ENCODE measurements at places on chromosomes 11 and 22.
A peak's percentile ranks its signal among the peaks of the same experiment; 100 is the strongest.

DNA sequence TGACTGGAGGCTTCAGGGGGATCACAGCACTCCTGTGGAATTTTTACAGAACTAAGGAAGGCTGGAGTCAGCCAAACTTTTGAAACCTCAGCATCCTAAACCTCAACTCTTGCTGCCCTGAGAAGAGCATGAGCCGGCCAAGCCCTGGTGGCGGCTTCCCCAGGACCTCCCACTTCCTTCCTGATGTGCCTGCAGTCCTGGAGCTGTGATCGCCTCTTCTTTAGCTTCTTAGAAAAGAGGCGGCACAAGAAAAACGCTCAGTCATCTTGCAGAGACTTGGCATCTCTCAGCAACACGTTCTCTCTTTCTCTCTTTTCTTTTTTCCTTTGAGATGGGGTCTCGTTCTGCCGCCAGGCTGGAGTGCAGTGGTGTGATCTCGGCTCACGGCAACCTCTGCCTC lies 40.4 kb upstream of the AMPD3 start:
- H3K4me3 ChIP-seq, result no peak overlapping the region
- DNase-seq, result no peak
- H3K27me3 ChIP-seq, result no peaks in the 10 kb centered on the region

DNA sequence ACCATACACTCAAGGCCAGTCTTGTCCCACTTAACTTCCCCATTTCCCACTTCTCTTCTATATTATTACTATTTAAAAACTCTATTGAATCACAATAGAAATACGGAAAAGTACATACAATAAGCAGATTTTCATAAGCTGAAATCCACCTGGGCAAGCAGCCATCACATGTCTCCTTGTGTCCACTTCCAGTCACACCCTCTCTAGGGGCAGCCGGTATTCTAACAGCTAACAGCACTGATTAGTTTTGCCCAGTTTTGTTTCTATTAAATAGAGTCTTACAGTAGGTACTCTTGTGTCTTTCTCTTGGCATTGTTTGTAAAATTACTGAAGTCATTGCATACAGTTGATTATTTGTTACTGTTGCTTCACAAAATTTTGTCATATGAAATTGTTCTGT lies 37.8 kb downstream of the PPP6R3 start:
- no peak overlapping the region for H3K4me3 ChIP-seq
- no peak for DNase-seq
- no peaks in the 10 kb centered on the region for H3K36me3 ChIP-seq
- H3K27ac ChIP-seq, result no peak overlapping the region
- H3K4me1 ChIP-seq, result peaks cover 50% of the 10 kb centered on the region

DNA sequence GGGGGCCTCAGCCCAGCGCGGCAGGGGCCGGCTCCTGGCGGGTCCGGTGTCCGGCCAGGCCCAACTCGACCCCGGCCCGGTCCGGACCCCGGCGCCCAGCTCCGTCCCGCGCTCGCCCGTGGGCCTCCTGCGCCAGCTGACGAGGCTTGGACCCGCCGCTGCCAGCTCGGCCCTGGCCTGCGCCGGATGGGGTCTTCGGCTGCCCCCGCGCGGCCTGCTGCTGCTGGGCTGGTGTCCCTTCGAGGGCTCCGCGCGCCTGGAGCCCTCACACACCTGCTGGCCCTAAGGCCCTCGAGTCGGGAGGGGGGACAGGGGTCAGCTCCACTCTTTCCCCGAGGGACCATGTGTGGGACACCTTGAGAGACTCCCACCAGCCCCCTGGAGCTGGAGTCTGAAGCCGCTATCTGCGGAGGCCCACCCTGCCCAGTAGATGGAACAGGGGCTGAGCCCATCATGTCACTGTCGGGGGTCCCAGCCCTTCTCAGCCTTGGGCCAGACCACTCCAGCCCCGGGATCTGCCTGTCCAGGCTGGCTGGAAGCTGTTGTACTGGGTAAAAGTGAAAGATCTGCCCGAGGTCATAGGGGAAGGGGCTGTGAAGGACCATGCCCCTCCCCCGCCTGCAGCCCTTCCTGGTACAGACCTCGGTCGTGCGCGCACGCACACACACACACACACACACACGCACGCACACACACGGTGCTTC lies 768 bp upstream of the CDKN1C start:
- DNase-seq, result no peak
- peak overlapping the region; percentile 58 for H3K27ac ChIP-seq
- H3K4me1 ChIP-seq, result peaks cover 8% of the 10 kb centered on the region
- H3K36me3 ChIP-seq, result no peaks in the 10 kb centered on the region

DNA sequence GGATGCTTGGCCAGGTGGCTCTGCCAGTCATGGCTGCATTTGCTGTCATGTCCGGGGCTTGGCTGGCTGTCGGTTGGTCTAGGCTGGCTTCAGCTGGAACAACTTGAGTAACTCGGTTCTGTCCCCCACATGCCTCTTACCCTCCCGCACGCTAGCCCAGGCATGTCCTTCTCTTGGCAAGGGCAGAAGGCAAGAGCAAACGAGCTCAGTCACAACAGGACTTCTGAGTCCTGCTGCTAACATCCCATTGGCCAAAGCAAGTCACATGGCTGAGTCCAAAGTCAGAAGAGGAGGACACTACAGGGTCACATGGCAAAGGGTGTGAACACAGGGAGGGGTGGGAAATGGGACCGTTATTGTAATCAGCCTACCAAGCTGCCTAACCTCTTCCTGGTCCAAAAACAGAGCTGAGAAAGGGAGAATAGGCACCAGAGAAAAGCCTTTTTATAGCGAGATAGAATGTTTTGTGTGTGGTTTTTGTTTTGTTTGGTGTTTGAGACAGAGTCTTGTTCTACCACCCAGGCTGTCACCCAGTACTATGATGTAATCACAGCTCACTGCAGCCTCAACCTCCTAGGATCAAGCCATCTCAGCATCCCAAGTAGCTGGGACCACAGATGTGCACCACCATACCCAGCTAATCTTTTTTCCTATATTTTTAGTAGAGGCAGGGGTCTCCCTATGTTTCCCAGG lies 81.9 kb downstream of the MN1 start:
- H3K36me3 ChIP-seq, result no peaks in the 10 kb centered on the region
- no peaks in the 10 kb centered on the region for H3K4me1 ChIP-seq
- no peaks in the 10 kb centered on the region for H3K27me3 ChIP-seq
- H3K4me3 ChIP-seq, result no peak overlapping the region

- no peak overlapping the region for H3K4me3 ChIP-seq
- no peak for DNase-seq
- no peaks in the 10 kb centered on the region for H3K4me1 ChIP-seq
Measured at GRCh38 chr11:102879801-102880200, 5.0 kb upstream of the MMP12 start.

- no peak overlapping the region for H3K4me3 ChIP-seq
- DNase-seq, result no peak
- no peaks in the 10 kb centered on the region for H3K36me3 ChIP-seq
- no peaks in the 10 kb centered on the region for H3K4me1 ChIP-seq
- H3K27ac ChIP-seq, result no peak overlapping the region
- H3K27me3 ChIP-seq, result no peaks in the 10 kb centered on the region
Measured at GRCh38 chr11:132445859-132446291, 1075.5 kb downstream of the NTM start.

GRCh38 chr11:44595964-44596381 lies 30.5 kb downstream of the CD82 start:
- DNase-seq, result no peak
- H3K36me3 ChIP-seq, result no peaks in the 10 kb centered on the region
- peak overlapping the region; percentile 65 for H3K27ac ChIP-seq
- no peaks in the 10 kb centered on the region for H3K27me3 ChIP-seq

DNA sequence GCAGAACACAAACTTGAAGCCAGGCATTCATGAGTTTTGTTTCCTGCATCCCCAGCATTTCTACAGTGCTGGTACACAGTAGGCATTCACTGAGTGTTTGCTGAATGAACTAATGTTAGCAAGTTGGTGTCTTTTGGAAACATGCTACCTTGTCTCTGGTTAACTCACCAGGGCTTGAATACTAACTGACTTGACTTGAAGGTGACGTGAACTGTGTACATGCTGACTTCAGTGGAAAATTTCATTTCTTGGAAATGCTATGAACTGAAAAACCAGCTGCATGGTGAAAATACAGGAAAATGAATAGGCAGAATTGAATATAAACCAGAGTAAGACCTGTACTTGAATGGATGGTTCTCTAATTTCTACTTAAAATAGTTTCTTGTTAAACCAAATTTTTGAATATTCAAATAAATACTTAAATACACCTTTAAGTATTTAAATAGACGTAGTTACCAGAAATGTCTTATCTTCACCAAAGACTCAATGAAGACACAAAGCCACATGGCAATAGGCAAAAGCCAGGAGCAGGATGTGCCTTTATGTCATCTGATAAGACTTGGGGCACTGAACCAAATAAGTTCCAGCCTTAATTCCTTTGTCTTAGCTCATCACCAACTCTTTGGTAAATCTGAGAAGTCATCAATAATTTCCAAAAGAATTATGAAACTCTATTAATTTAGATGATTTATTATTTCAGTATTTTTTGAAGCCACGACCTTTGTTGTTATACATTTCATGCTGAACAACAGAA lies 39.7 kb upstream of the POU2AF2 start:
- no peak for DNase-seq
- no peaks in the 10 kb centered on the region for H3K36me3 ChIP-seq
- no peaks in the 10 kb centered on the region for H3K27me3 ChIP-seq
- no peak overlapping the region for H3K4me3 ChIP-seq

DNA sequence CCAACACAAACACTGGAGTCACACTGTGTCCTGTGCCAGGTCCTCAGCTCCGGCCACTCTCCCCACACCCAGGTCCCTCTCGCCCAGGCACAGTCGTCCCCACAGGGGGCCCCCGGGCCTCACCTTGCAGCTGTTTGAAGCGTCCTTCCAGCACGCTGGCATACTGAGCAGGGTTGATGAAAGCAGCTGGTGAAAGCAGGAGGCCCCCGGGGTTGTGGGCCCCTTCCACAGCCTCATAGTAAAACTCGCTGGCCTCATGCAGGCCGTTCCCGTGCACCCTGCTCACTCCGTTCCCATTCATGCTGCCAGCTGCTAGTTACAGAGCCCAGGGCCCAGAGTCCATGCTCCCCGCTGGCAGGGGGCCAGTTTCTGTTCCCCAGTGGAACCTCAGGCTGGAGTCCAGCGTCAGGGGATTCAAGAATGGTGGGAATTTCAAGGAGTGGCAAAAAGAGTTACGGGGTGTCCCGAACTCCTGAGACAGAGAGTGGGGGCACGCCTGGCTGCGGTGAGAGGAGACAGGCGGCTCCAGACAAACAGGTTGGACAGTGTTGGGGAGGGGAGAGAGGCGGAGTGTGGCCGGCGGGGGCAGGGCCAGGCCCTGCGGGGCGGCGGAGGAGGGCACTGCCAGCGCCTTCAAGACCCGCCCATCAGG lies 10.6 kb downstream of the SPTBN2 start:
- no peak for DNase-seq
- no peak overlapping the region for H3K4me3 ChIP-seq
- H3K27ac ChIP-seq, result no peak overlapping the region
- H3K36me3 ChIP-seq, result no peaks in the 10 kb centered on the region
- H3K4me1 ChIP-seq, result no peaks in the 10 kb centered on the region
- H3K27me3 ChIP-seq, result no peaks in the 10 kb centered on the region

DNA sequence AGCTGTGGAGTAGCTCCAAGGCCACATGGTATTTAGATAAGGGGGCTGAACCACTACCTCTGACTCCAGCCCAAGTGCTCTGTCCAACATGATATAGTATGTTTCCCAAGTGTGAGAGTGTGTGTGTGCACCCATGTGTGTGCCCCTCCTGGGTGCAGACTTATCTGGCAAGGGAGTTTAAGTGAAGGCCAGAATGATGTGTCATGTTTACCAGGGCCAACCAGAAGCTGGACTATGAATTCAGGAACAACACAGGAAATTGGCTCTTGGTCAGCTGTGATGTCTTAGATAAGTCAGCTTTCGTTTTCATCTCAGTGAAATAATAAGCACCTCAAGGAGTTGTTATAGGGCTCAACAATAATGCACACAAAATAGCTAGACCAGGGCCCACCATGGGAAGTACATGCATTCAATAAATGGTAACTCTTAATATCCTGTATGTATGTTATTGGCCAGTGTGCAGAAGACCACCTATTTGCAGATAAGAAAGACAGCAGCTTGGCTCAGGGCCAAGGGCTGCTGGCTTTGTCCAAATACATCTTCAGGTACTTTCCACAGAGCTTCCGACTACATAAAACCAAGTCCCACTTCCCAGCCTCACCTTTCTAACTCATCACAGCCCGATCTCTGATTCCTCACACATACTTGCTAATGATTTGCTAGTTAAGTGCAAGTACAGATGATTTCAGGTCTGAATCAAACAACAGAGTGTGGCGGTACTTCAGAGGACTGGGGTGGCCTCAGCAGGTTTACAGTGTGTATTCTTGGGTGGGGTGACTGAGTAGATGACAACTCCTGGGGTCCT lies 120.9 kb downstream of the ME3 start:
- no peaks in the 10 kb centered on the region for H3K36me3 ChIP-seq
- H3K27me3 ChIP-seq, result no peaks in the 10 kb centered on the region
- peaks cover 17% of the 10 kb centered on the region for H3K4me1 ChIP-seq
- H3K4me3 ChIP-seq, result no peak overlapping the region
- peak overlapping the region; percentile 0 for H3K27ac ChIP-seq
